Stimulated activated CD8-positive, alpha-beta memory T cell treated with anti-CD3 and anti-CD28 coated beads, Interleukin-4, amount 100 ng/mL, for 4 hours (primary cell): ENCODE measurements at places on chromosomes 16 and 17.

DNA sequence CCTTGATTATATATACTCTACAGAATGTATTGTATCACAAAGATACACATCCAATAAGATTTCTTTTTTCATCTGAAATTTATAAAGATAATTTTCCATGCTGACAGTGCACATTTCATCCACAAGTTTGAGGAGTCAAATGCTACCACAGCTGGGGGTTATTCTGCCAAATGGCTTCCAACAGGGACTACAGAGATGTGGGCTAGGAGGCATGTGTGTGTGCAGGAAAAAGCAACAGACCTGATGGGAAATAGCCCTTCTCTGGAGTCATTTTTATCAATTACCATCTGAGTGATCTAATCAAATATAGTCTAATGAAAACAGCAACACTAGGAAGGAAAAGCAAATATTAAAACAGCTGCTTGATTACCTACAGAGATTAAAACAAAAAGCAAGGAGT, 290.5 kb downstream of the CEP112 start:
- DNase-seq, result no peak

GRCh38 chr16:19754644-19755036, 36.6 kb downstream of the IQCK start:
- no peak for DNase-seq

GRCh38 chr16:24298548-24299167, 42.5 kb downstream of the CACNG3 start:
- no peak for DNase-seq

DNA sequence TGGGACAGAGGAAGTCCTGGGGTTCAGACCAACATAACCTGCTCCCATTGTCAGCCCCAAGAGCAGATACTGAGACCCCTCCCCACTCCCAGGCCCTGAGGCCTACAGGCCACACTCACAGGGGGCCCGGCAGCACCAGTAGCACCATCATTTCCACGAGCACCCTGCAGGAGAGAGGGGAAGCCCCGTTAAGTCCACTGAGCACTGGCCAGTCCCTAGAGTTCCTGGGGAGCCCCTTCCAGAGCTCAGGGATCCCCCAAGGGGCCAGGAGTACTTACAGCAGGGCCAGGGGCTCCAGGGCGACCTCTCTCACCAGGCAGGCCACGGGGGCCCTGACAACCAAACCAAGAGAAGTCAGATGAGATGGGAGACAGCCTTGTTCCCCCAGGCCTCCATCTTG, 5.4 kb downstream of the COL1A1 start:
- DNase-seq, result no peak

- DNase-seq, result no peak
Measured at GRCh38 chr16:1277617-1278282, 21.9 kb downstream of the TPSD1 start.

DNA sequence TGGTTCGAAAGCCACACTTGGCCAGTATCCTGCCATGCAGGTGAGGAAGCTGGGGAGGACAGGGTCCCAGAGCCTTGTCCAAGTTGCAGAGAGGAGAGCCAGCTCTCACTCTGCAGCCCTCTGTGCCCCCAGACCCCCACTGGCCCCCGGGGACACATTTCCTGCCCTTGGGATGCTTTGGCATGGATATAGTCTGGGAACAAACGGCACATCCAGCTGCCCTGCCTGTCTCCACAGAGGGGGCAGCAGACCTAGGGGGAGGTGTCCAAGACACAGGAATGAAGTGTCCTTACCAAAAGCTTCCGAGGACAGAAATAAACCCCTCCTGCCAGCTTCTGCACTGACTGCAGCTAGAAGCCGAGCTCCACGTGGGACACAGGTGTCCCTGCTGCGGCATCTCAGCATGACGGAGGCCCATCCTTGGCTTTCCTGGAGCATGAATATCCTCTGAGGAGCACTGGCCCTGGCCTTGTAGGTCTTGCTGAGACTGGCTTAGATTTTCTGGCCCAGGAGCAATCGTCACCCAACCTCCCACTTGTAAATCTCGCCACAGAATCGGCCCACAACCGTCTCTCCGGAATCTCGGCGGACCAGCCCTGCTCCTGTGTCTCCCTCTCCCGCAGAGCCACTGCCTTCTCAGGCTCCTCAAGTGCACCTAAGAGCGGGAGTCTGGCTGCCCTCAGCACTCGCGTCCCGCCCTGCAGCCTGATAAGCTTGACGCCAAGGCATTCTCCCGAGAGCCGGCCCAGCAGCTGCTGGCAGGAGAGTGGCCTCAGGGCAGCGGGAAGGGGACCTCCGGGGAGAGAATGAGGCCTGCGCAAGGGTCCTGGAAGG, 1.1 kb upstream of the CAPN15 start:
- no peak for DNase-seq

- no peak for DNase-seq
Measured at GRCh38 chr16:84357191-84357651, 11.1 kb upstream of the ATP2C2 start.

GRCh38 chr17:48054238-48055185, 6.4 kb downstream of the NFE2L1 start:
- DNase-seq, result no peak

DNA sequence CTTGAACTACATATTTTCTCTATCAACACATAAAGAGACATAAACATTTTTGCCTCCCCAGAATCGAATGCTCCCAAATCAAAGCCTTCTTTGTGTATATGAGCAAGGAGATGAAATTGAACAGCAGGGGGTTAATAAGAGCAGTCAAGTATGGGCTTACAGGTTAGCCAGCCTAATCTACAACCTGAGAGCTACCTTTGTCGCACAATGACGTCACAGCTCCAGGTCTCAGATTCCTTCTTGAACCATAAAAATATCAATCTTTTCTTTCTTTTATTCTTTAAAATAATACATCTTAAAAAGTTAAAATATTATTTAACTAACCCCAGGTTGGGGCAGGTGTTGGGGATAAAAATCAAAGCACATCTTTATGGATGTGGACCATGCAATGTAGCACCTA, 482.9 kb upstream of the CDH11 start:
- no peak for DNase-seq

DNA sequence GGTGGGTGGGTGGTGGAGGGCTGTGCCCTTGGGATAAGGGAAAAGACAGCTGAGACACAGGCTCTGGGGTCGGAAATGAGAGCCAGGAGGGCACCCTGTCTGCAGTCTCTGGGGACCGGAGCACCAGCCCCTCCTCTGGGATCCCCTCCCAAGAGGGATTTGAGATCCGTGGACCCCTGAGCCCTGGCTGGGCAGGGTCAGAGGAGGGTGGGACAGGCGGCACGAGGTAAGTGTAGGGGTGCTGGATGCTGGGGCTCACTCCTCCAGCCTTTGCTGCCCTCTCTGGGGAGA, 425 bp downstream of the SGSH start:
- DNase-seq, result no peak

DNA sequence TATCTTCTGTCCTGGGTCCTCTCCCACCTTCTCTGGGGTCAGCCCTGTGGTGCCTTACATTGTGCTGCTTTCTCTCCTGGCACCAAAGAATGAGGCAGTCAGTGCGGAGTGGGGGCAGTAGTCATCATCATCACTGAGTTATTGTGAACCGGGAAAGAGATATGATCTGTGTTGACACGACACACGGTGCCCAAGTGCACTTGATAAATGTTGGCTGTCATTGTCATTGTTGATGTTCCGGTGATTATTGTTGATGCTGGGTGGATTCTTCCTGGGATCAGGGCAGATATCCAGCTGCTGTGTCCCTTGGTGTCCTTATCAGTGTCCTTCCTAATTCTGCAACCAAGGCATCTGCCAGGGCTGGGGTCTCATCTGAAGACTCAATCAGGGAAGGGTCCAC, 121.7 kb downstream of the ABCC6 start:
- DNase-seq, result no peak

- DNase-seq, result no peak
Measured at GRCh38 chr17:76121932-76122430, 18.4 kb upstream of the EXOC7 start.

DNA sequence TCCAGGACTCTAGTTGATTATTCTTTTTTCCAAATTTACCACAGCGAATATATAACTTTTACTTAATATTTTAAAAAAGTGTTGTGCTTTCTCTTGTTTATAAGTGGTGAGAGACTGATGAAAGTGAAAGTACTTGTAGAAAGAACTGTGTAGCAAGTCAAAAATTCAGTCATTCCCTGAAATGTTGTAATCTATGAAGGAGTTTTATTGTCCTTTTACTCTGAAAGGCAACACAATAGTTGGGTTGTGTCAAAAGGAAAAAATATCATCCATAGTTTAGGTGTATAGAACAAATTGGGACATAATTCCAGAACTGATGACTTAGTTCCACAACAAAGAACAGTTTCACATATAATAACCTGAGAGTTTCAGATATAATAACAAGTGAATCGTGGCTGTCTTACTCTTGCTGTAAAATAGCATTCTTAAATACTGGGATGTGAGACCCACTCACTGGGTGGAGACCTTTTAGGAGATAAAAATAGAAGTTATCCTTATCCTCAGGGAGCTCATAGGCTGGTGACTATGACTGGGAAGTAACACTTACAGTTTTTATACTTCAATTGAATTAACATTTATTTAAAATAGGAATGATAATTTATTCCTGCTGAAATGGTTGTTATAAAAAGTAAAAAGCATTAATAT, 20.6 kb downstream of the CYB5B start:
- no peak for DNase-seq

GRCh38 chr16:13554005-13554404, 365.9 kb upstream of the ERCC4 start:
- no peak for DNase-seq

- DNase-seq, result no peak
Measured at GRCh38 chr16:4401094-4401501, 15.3 kb downstream of the CORO7 start.

DNA sequence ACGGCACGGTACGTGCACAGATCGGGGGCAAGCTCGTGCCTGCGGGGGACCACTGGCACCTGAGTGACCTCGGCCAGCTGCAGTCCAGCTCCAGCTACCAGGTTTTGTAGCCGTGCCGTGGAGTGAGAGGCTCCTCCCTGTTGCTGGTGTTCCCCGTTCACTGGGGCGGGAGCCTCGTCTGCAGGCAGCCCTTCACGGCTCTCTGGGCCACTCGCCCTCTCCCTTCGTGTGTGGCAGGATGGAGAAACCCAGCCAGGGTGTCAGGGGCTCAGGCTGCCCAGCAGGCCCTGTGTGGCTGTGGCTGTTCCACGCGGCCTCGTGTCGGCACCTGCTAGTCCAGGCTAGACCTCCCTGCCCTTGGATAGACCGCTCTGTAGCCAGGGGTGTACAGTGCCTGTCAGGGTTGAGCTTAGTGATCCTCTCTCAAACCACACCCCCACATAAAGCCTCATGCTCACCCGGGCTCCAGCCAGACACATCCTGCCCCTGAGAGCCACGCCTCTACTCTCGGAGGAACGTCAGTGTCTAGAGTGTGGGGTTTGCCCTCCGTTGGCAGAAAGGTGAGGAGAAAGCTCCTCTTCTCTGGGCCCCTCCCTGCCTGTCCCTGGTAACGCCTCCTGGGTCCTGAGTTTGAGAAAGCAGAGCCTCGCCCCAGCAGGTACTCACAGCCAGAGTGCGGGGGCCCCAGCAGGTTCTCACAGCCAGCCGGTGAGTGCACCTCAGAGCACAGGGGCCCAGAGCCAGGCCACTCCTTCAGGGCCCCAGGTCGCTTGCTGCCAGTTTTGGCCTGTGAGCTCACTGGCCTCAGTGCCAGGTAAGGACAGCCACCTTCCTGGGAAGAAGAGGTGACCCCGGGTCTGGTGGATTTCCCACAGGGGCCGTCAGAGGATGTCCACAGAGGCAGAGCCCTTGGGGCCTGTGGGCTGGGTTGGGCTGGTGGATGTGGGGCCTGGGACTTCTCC, 27.7 kb downstream of the NME3 start:
- DNase-seq, result no peak

- no peak for DNase-seq
Measured at GRCh38 chr16:81626181-81626674, 152.9 kb upstream of the PLCG2 start.

DNA sequence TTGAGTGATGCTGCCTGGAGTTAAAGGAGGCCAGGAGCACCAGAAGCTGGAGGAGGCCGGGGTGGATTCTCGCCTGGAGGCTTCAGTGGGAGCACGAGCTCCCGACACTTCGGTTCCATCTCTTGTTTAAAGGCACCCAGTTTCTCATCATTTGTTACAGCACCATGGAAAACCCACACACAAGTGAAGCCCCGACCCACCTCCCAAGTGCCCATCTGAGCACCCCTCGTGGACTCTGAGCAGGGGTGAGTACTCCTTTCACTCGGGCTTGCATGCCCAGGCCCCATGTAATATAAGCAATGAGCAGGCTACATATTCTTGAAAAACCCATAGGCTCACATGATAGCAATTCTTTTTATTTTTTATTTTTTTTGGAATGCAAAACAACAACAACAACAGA, 196.9 kb upstream of the MAF start:
- DNase-seq, result no peak

DNA sequence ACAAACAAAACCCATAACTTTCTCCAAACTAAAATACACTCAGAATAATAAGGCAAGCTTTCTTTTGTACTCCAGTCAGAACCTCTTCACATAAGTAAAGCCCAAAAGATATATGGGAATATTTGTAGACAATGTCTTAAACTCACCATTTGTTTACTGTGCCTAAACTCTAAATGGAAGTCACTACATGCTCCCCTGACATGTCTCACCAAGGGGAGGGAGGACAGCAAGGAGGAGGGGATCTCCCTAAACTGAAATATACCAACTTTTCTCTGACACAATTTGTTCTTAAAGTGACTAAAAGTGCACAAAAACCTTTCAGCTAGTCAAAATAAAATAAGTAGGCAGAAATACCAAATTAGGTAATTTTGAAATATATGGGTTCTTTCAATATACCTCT, 38.5 kb downstream of the GRB7 start:
- DNase-seq, result no peak

- no peak for DNase-seq
Measured at GRCh38 chr16:83743720-83744119, 64.1 kb upstream of the HSBP1 start.

DNA sequence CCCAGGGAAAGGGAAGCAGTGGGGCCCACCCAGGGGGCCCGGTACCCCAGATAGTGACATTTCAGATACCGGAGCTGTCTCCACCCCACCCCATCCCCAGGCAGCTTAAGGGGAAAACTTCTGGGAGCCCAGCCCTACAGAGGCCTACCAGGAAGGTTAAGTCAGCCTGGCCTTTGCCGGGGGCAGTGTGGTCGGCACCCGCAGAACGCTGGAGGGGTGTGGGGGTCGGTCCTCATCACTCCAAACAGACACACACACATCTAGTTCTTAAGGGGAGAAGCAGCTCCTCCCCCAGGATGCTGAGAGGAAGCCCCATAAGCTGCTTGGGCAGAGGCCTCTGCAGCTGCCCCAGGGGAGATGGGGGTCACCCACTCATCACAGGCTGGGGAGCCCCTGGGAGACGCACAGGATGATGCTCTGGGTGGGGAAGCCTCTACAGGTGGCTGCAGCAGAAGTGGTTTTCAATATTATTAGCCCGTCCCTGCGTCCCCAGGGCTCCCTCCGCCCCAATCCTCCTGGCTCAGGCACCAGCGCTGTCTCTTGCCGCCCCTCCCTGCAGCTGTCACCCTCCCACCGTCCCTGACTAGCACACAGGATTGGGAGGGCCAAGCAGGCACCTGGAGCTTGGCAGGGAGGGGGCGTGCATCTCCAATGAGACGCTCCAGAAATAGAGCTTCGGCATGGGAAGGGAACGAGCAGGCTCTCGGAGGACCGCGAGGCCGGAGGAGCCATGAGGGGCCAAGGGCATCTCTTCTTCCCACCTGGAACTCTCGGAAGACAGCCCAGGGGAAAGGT, 1.4 kb upstream of the ABR start:
- no peak for DNase-seq

GRCh38 chr16:19472482-19472881, 49.4 kb downstream of the GDE1 start:
- DNase-seq, result no peak

- no peak for DNase-seq
Measured at GRCh38 chr17:35559495-35560210, 966 bp downstream of the SLFN14 start.

- DNase-seq, result no peak
Measured at GRCh38 chr17:11241611-11242226, 706 bp downstream of the SHISA6 start.

- no peak for DNase-seq
Measured at GRCh38 chr17:29625037-29625750, 2.5 kb upstream of the CORO6 start.
